Stimulated activated CD4-positive, alpha-beta T cell treated with anti-CD3 and anti-CD28 coated beads, TNF-alpha, amount 100 ng/mL, for 1 hour (primary cell): ENCODE measurements at places on chromosomes 7 and 10.

DNA sequence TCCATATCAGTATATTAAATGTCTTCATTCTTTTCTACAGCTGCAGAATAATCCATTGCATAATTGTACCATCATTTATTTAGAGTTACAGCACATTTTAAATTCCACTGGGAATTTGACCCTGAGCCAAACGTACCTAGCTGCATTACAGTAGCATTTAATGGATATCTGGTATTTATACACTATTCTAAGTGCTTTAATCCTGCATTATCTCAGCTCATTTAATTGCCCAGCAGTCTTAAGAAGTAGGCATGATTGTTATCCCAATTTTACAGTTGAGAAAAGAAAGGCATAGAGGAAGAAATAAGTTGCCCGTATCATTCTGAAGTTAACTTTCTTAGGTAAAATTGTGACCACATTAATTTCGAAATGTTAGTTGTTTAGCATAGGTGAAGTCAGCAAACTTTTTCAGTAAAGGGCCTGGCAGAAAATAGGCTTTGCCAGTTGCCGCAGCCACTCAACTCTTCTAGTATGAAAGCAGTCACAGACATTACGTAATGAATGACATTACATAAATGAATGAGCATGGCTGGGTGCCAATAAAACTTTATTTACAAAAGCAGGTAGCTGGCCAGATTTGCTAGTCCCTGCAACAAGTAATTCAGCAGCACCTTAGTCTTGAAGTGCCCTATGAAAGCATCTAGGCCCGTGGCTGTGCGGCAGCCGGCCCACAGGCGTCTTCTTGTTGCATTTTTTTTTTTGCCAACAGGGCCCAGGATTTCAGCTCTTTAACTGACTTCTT, 30.0 kb downstream of the GUSB start:
- DNase-seq: no peak

DNA sequence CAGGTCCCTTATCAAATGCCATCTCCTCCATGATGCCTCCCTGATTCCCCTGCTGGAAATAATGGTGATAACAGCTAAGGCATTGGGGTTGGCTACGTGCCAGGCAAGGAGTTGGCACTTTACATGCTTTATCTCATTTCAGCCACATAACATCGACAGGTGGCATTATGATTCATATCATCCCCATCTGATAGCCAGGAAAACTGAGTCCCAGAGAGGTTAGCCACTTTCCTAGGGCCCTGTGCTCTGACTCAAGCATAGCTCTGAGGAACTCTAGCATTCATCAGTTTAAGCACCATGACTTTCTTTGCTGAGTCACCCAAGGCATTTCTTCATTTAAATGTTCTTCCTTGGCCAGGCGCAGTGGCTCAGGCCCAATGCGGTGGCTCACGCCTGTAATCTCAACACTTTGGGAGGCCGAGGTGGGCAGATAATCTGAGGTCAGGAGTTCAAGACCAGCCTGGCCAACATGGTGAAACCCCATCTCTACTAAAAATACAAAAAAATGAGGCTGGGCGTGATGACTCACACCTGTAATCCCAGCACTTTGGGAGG, 6.6 kb downstream of the LEP start:
- DNase-seq: no peak

GRCh38 chr7:69837387-69838068, 239.3 kb downstream of the AUTS2 start:
- no peak for DNase-seq

DNA sequence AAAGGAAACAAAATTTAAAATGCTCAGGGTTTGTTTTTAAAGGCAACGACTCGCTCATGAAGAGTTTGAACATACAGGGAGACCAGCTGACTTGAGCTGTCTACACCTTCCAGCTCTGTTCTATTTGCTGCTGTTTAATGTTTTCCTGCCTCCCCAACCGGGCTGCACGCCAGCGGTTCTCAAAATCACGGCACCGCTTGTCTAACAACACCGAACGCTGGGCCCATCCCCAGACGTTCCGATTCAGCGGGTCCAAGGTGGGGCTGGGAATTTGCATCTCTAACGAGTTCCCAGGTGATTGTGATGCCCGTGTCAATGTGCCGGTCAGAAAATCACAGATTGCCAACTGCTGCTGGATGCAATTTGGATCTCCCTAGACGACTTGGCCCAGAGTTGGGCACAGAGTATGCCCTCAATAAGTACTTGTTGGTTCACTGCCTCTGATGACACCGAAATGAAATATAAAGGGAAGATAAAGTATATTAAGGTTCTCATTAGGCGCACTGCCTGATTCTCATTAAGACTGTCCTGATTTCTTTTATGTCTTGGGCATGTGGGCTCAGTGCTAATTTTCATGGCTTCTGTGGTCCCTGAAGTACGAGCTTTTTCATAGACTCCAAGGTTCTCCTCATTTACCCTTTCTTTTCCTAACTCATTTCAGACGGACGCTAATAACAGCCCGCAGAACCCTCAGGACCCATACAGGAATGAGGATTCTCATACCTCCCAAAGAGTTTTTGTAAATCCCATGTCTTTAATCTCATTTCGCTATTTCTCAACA, 28.5 kb downstream of the CELF2 start:
- no peak for DNase-seq

GRCh38 chr7:114708646-114709045, 213.2 kb upstream of the MDFIC start:
- no peak for DNase-seq

- no peak for DNase-seq
Observed at GRCh38 chr10:102285133-102285532, 39.8 kb downstream of the GBF1 start.

GRCh38 chr7:81887098-81888090, 117.5 kb upstream of the HGF start:
- DNase-seq: no peak

- DNase-seq: no peak
Observed at GRCh38 chr7:159204664-159205063, 60.0 kb upstream of the VIPR2 start.

- DNase-seq: no peak
Observed at GRCh38 chr7:134779741-134780065, 269 bp downstream of the CALD1 start.

DNA sequence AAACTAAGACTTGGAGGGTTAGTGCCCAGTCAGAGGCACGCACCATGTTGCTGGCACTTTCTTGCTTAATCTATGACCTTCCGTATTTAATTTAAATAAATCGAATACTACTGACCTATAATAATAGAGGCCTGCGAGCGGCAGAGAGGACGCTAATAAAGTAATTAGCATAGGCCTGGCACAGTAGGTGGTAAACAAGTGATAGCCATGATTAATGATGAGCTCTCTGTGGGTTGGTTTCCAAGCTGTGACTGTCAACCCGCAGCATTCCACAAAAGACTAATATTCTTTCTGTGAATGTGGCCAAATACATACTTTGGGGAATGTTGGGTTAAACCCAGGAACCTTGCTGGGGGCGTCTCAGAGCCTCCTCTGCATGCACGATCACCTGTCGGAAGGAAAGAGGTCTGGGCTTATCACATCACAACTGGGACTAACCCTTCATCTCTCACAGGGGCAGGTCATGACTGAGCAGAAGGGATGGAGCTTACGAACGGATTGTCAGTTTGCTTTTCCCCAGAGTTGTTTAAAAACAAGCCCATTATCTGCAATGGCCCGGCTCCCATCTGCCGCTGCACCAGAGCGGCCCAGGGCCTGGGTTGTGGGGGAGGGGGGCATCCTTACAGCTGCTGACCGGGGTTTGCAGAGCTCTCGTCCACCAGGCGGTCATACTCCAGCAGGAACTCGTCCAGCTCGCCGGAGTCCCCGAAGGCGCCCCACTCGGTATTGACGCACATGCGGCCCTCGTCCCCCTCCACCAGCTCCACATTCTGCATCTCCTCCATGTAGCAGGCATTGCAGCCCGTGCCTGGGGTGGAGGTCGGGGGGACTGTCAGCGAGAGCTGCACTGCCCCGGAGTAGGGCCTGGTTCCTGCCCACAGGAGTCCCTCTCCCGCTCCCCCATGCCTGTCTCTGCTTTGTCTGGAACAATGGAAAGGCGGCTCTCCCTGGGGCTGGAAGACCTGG, 6.2 kb upstream of the MYL7 start:
- DNase-seq: no peak

- DNase-seq: no peak
Observed at GRCh38 chr10:20742737-20743541, 154.2 kb downstream of the NEBL start.
